Stomach (tissue), 19 donors: ENCODE measurements at places on chromosomes 1 and 21. TPM values are rescaled to one million over a fixed set of nuclear protein-coding genes. Genes with fewer than 3 reads are reported as not detected.
A peak's percentile ranks its signal among the peaks of the same experiment; 100 is the strongest.

F5 gene
- total RNA-seq: not detected

CCDC185 gene
- not detected for total RNA-seq

PIK3R3 gene
- total RNA-seq: 10.4 TPM

CNTN2 gene
- total RNA-seq: not detected

GRCh38 chr1:175922254-175922881 is 179.0 kb upstream of the TNR start:
- peaks cover 11% of the 10 kb centered on the region for H3K36me3 ChIP-seq
- no peak overlapping the region for H3K27ac ChIP-seq
- H3K4me3 ChIP-seq: no peak overlapping the region

- peaks cover 26% of the 10 kb centered on the region for H3K4me1 ChIP-seq
- no peak overlapping the region for H3K27ac ChIP-seq
- H3K27me3 ChIP-seq: peaks cover 4% of the 10 kb centered on the region
- peak; percentile 84 for DNase-seq
- no peaks in the 10 kb centered on the region for H3K36me3 ChIP-seq
These were observed 5.2 kb upstream of the HLX start for GRCh38 chr1:220873868-220874655.

GRCh38 chr1:152007047-152007446 is 13.4 kb upstream of the S100A10 start:
- no peak overlapping the region for H3K27ac ChIP-seq
- H3K27me3 ChIP-seq: no peaks in the 10 kb centered on the region
- H3K4me1 ChIP-seq: peaks cover under 1% of the 10 kb centered on the region
- DNase-seq: no peak
- H3K36me3 ChIP-seq: no peaks in the 10 kb centered on the region

DNA sequence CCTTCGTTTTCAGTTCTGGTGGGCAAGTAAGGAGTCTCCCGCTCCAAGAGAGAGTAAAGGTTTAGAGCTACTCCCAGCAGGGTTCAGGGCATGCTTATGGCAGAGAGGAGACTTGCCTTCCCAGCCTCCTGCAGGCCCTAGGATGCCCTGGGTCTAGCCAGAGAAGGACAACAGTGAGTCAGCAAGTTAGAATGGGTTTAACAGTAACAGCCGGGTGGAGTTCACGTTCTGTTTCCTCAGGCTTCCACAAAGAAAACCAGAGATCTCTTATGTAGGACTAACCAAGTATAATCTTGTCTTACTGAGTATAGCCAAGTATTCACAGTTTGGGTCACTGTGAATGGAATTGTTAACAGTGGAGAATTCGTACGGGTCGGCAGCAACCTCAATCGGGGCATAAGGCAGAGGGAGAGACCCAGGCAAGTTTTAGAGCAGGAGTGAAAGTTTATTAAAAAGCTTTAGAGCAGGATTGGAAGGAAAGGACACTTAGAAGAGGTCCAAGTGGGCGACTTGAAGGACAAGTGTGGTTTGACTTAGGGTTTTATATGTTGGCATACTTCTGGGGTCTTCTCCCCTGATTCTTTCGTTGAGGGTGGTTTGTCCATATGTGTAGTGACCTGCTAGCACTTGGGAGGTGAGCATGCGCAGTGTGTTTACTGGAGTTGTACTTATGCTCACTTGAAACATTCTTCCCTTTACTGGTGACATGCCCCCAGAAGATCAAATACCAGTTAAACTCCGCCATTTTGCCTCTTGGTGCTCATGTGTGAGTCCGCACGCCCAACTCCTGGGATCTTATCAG is 4.5 kb downstream of the OVAAL start:
- H3K4me3 ChIP-seq: no peak overlapping the region
- H3K4me1 ChIP-seq: no peaks in the 10 kb centered on the region
- no peaks in the 10 kb centered on the region for H3K27me3 ChIP-seq
- DNase-seq: no peak

- no peaks in the 10 kb centered on the region for H3K27me3 ChIP-seq
- H3K27ac ChIP-seq: no peak overlapping the region
- DNase-seq: no peak
- H3K36me3 ChIP-seq: no peaks in the 10 kb centered on the region
These were observed 1.1 kb downstream of the SLC5A9 start for GRCh38 chr1:48223366-48224240.

- H3K4me1 ChIP-seq: peaks cover 10% of the 10 kb centered on the region
- H3K27me3 ChIP-seq: no peaks in the 10 kb centered on the region
- peak; percentile 80 for DNase-seq
- H3K27ac ChIP-seq: peak overlapping the region; percentile 93
- peak overlapping the region; percentile 71 for H3K4me3 ChIP-seq
These were observed 746 bp downstream of the AK4 start for GRCh38 chr1:65148548-65149350.

GRCh38 chr1:205045146-205045545 is 2.1 kb downstream of the CNTN2 start:
- H3K4me3 ChIP-seq: no peak overlapping the region
- no peak for DNase-seq
- H3K4me1 ChIP-seq: no peaks in the 10 kb centered on the region
- no peaks in the 10 kb centered on the region for H3K36me3 ChIP-seq
- H3K27ac ChIP-seq: no peak overlapping the region

- no peaks in the 10 kb centered on the region for H3K4me1 ChIP-seq
- no peaks in the 10 kb centered on the region for H3K36me3 ChIP-seq
- no peak overlapping the region for H3K27ac ChIP-seq
- DNase-seq: no peak
These were observed 32.2 kb downstream of the RNF220 start for GRCh38 chr1:44437107-44437716.

DNA sequence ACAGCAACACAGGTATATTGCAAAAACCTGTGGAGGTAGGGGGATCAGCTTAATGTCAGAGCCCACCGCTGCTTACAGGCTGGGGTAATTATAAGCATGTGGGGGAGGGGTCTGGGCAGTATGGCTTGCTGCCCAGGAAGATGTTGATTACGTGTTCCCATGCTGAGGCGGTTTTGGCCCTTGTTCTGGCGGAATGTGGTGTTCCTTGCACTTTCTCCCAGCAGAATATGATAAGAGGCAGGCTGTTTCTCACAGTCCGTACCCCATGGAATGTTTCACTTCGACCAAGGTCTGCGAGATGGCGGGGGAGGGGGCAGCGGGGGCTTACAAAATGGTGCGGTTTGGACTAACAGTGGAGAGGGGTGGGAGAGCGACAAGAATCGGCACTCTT is 9.8 kb upstream of the HPCAL4 start:
- H3K27ac ChIP-seq: peak overlapping the region; percentile 66
- DNase-seq: peak; percentile 75
- H3K4me1 ChIP-seq: peaks cover 24% of the 10 kb centered on the region
- H3K27me3 ChIP-seq: no peaks in the 10 kb centered on the region

DNA sequence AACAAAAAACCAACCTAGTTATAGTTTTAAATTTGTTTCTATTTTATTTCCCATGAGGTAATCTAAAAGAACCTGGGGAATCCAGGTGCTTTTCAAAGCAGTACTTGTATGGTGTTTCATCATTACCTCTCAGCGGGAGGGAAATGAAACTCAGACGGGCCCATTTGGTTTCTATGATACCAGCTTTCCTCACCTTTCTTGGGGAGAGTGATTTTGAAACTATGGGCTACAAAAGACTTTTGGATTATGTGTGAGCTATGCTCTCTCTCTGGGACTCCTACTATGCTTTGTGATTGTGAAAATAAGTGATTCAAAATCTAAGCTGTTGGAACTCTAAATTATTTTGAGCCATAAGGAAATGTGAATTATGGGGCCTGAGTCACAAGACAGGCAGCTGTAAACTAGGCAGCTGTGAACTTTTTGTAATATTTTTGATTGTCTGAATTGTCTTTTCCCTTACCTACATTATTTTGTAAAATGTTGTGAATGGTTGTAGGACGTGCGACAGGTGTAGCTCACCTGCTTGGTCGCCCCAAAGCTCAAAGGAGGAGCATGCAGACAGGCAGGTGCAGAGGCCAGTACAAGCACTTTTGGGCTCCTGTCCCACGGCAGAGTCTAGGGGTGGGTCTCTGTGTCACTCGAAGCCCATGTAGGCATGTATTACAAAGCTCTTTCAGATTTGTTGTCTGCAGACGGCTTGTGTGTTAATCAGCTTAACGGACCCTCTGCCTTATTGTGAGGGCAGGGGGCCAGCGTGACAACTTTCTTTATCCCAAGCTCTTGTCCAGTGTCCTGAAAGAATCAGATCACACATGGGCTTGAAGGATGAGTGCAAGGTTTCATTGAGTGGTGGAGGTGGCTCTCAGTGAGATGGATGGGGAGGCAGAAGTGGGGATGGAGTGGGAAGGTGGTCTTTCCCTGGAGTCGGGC is 64.8 kb upstream of the BACH1 start:
- DNase-seq: no peak
- H3K27ac ChIP-seq: no peak overlapping the region
- no peaks in the 10 kb centered on the region for H3K27me3 ChIP-seq
- peaks cover 19% of the 10 kb centered on the region for H3K4me1 ChIP-seq
- H3K36me3 ChIP-seq: no peaks in the 10 kb centered on the region

GRCh38 chr1:151165281-151165737 is 393 bp downstream of the LYSMD1 start:
- no peak for DNase-seq
- no peaks in the 10 kb centered on the region for H3K27me3 ChIP-seq
- peaks cover 51% of the 10 kb centered on the region for H3K36me3 ChIP-seq
- peaks cover 26% of the 10 kb centered on the region for H3K4me1 ChIP-seq

DNA sequence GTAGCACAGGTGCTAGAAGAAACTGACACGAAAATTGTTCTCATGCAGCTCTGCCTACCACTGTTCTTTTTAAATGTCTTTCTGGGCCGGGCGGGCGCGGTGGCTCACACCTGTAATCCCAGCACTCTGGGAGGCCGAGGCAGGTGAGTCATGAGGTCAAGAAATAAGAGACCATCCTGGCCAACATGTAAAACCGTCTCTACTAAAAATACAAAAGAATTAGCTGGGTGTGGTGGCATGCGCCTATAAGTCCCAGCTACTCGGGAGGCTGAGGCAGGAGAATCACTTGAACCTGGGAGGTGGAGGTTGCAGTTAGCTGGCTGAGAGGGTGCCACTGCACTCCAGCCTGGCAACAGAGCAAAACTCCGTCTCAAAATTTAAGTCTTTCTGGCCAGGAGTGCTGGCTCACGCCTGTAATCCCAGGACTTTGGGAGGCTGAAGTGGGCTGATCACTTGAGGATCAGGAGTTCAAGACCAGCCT is 947 bp upstream of the RIT1 start:
- H3K4me3 ChIP-seq: no peak overlapping the region
- no peaks in the 10 kb centered on the region for H3K27me3 ChIP-seq
- peaks cover 64% of the 10 kb centered on the region for H3K36me3 ChIP-seq

DNA sequence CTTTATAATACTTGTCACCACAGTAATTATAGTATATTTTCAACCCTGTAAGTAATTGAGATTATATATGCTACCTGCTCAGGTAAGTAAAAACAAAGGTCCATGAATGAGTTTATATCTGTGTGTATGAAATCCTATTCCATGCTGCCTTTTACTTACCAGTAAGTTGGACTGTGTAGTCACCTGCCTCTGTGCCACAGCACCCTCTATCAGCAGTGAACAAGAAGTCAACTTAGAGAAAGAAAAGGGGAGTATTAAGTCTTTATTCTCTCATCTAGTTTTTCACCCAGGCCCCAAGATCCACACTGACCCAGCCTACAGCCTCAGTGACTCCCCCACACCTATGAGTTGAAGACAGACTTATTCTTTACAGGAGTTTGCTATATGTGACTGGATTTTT is 36.9 kb upstream of the IFI16 start:
- H3K27ac ChIP-seq: no peak overlapping the region
- DNase-seq: no peak
- no peaks in the 10 kb centered on the region for H3K4me1 ChIP-seq
- H3K27me3 ChIP-seq: no peaks in the 10 kb centered on the region

DNA sequence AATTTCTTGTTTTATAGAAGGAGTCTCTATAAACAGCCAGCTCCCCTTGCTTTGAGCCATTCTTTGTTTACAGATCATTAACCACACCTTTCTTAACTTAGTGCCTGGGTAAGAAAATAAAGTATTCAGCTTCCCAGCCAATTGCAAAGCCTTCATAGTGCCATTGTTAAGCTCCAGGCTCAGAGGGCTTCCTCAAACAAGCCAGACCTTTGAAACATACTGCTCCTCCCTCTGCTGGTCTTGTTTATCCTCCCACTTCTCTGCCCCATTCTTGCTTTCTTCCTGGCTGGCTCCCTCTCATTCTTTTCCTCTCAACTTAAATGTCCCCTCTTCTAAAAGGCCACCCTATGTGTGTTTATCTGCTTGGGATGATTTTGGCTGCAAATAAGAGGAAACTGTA is 319.4 kb upstream of the ST6GALNAC5 start:
- H3K4me3 ChIP-seq: no peak overlapping the region
- H3K27me3 ChIP-seq: no peaks in the 10 kb centered on the region
- peaks cover 3% of the 10 kb centered on the region for H3K4me1 ChIP-seq
- no peak for DNase-seq
- H3K36me3 ChIP-seq: no peaks in the 10 kb centered on the region
- no peak overlapping the region for H3K27ac ChIP-seq
